Stimulated activated CD4-positive, alpha-beta T cell treated with anti-CD3 and anti-CD28 coated beads, Interleukin-1b, Interleukin-23, amount 100 ng/mL, for 1 hour (primary cell): ENCODE measurements at places on chromosomes 7 and 10.

DNA sequence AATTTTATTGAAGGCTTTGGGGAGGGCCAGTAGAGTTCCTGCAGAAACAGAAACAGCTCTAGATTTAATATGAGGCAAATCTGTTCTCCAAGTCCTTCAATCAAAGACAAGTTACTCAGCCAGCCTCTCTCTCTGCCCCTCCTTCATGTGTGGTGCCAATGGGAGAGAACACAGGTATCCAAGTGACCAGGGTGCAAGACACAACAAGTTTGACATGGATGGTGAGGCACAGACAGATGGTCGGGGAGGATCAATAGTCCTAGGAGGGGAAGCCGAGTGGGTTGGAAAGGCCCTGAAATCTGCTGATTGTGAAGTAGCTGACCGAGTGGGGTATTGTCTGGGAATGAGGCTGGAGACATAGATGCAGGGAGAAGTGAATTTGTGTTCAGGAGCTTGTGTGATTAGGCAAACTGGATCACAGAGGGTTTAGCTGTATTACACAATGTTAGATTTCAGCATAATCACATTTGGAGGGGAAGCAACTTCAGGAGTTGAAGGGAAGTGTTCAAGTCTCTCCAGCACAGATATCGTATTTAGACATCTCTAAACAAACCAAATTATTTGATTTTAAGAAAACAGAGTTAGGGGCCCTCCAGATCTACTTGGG is 1.5 kb downstream of the GIMAP1 start:
- DNase-seq = no peak

- no peak for DNase-seq
Observed at GRCh38 chr7:137564677-137565076, 221.1 kb upstream of the PTN start.

GRCh38 chr10:77223526-77224460 is 413.8 kb downstream of the KCNMA1 start:
- DNase-seq = no peak

DNA sequence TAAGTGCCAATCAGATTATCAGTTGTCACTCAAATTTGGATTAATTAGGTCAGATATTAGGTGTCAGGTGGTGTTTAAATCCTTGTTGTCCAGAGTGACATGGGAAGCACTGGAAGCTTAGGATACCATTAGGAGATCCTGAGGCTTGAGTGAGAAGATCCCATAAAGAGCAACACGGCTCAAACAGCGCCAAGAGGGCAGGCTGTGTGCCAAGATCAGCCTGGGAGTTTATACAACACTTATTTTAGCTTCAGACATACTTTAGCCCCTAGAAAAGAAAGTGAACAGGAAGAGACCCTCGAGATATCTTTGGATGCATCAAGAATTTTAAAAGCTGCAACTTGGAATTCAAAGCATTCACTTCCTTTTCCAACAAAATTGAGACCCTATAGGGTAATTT is 14.2 kb upstream of the ACTA2 start:
- DNase-seq = no peak

DNA sequence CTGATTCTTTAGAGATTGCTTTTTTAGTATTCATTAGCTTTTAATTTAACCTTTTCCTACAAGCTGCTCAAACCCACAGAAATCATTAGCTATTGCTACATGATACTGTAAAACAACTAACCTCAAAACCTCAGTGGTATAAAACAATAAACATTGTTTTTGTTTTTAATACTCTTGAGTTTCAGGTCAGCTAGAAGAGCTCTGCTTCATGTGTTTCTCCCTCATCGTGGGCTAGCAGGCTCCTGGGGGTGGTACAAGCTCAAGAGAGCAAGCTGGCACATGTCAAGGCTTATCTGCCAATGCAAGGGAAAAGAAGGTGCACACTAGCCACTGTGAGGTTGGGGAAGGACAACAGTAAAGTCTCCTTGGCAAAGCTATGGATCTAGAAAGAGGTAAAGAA is 232.9 kb upstream of the PHF14 start:
- DNase-seq = no peak

- no peak for DNase-seq
Observed at GRCh38 chr7:136741941-136742340, 126.5 kb upstream of the CHRM2 start.

- DNase-seq = no peak
Observed at GRCh38 chr7:145289384-145289783, 453.5 kb upstream of the TPK1 start.

GRCh38 chr10:26430641-26431163 is 7.4 kb upstream of the APBB1IP start:
- DNase-seq = no peak

DNA sequence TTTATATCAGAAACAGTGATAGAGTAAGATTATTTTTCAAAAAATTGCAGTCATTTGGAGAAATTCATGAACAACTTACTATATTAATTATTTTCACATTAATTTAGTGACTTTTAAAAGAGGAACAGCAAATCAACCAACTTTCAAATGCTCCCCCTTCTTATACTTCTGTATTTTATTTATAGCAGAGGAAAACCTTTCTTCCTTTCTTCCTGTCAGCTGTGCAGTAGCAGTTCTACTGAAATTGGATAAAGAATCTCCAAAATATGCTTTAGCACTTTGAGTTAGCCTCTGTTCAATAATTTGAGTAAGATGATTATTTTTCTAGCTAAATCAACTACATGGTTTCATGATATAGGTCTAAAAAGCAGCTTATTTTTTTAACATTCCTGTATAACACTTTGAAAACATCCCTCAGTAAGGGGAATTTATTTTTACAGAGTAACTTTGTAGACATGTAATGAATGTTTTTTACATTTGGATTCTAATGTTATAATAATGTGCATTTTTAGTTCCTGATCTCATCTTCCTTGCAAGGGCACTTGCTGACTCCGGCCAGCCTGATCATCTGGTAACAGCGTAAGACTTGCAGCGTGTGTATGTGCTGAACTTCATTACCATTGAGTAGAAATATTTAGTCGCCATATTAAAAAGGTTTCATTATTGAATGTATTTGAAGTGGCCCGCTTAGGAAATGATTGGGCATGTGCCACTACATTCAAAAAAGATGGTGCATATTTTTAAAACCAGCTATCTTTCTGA is 158.3 kb upstream of the HDAC9 start:
- no peak for DNase-seq

GRCh38 chr7:82678259-82678658 is 234.7 kb upstream of the CACNA2D1 start:
- DNase-seq = no peak

DNA sequence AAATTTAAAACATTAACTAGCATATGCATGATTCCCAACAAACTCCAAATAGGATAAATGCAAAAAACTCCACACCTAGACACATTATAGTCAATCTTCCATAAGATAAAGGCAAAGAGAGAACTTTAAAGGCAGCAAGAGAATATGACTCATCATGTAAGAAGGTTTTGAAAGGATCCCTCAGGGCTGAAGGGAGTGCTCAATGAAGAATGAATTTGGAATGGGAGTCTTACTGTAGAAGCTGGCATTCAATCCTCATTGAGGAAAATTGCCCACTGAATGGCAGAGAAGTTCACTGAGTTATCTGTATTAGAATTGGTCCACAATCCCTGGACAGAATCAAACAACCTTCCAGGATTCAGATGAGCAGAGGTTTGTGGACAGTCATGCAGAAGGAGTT is 26.1 kb upstream of the ZNF365 start:
- no peak for DNase-seq

DNA sequence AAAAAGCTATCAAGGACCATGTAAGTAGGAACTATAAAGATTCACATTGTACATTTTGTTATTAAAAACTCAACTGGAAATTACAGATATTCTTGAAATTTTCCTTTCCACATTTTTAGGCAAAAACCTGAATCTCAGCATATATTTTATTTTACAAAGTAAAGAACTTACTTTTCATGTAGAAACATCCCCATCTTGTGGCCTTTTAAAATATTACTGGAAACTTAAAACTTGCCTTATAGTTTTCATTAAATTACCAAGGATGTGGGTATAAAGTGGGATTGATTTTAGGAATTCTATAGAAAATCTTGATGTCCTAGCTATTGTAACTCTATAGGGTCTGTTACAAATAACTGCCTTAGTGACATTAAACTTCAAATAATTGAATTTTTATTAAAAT is 10.6 kb downstream of the DBF4 start:
- DNase-seq = no peak

GRCh38 chr7:157715938-157716280 is 379.1 kb downstream of the DNAJB6 start:
- DNase-seq = no peak

DNA sequence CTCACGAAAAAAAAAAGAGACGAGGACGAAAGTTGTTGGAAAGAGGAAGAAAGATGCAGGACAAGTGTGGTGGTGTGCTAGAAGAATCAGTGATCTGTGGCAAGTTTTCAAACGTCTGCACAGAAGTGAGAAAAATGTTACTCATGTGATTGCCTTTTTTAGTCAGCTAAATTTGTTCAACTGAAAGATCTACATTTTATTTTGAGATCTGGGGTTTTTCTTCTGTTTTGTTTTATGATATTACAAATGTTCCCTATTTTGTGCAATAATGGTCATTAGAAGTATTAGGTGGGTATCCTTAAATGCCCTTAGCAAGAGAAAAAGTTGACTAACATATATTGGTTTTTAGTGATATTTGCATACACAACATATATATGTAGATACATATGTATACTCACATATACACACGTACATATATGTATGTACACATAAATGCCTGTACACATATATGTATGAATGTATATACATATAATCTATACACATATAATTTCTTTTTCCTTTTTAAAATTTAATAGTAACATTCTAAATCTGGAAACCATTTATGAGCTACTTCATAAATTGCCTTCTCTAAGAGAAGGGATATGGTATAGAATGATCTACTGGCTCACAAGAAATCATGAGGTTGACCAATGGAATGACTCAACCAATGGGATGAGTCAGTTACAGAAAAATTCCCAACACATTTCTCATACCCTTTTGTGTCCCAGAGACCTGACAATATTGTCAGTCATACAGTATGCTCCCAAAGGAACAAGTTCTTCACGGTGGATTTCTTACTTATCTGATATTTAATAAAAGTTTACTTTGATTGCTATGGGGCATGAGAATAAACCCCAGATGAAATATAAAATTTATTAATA is 38.4 kb downstream of the SLC39A12 start:
- DNase-seq = no peak

- DNase-seq = no peak
Observed at GRCh38 chr10:16986082-16986405, 143.6 kb downstream of the CUBN start.

DNA sequence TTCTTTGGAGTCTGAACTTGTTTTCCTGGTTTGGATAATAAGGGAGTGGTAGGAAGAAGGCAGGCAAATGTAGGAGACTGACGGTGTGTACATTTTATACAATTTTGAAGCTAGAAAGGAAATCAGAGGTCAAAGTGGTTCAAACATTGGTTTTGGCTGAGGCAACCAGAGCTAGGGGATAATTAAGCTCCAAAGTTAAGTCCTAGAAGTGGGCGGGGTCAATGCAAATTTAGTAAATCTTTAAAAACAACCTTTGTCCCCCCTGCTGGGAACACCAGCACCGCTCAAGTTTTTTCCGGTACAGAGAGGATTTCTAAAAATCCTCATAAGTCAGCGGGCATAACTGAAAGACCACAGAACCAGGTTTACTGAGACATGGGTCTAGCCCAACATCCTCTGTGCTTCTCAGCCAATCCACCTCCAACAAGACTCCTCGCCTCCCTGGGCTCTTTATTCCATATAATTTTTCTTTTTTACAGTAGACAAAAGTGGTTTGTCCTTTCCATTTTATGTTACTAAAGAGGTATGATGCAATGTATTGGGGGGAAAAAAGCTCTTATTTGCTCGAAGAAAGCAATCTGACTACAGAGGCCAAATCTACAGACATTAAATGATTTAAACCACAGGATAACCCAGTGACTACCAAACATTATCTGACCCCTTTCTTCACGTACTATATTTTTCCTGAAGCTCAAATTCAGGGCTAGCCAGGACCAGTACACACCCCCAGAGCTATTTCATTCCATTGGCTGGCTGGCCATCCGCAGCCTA is 1.6 kb downstream of the GLUD1 start:
- no peak for DNase-seq

GRCh38 chr10:16689227-16689626 is 128.0 kb downstream of the RSU1 start:
- no peak for DNase-seq

- DNase-seq = no peak
Observed at GRCh38 chr10:14385596-14386593, 55.2 kb upstream of the FRMD4A start.

DNA sequence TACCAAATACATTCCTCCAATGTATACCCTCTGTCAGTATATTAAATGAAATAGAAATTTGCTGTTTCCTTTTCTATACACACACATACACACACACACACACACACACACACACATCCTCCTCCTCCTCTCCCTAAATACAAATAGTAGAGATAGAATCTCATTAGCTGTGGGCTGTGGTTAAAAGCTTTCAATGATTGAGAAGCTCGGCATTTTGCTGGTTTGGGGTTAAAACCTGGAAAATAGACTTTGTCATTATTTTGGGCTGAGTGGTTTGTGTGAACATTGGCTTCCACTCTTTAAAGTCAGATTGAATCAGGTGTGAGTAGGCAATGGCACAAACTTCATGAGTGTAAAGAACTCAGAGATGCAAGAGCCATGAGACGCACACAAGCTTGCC is 596.0 kb downstream of the XPNPEP1 start:
- no peak for DNase-seq

DNA sequence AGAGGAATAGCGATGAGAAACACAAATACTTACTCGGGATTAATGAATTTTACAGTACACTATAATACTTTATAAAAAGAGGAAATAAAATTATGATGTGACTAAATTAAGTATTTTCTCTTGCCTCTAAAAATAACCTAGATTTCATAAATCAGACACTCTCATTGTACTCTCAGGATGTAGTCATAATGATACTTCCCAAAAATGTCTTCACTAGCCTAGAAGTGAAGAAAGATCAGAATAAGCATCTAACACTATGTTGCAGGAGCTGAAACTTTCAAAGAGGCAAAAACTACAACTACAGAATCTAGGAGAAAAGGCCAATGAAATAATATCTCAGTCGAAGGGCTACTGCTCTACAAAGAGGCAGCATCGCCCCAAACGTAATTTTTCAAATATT is 49.4 kb downstream of the DNAJC1 start:
- DNase-seq = no peak

DNA sequence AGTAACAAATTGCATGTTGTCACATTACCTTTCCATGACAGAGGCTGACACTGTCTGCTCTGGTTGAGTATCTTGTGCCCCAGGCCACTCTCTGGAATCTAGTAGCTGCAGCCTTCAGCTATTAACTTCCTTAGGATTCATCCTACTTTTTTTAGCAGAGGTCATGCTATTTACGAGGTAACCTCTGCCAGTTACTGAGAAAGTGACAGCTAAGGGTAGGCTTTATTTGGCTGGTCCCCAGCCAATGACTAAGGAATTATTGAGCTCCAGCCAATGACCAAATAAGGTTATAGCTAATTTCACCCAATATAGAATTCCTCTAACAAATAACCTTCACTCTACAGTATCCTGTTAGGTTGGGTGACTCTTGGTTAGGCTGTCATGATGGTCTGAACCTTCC is 1361.7 kb downstream of the XPNPEP1 start:
- DNase-seq = no peak

DNA sequence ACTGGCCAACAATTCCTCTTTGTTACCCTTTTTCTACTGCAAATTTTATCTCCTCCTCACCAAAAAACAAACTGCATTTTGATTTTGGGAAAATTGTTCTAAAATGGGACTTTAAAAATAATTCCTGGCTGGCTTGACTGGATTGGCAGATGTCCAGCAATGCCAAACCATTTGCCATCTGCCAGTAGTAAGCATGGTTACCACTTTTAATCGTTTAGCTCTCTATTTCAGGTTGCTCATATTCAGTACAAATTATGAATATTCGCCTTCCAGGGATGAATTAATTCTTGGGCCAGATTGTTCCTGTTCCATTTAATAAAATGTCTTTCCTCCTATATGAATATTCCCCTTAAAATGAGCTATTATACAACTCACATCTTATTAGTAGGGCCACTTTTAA is 35.7 kb downstream of the SMNDC1 start:
- no peak for DNase-seq
